ENCODE measurements at places on chromosomes 4 and X.

GRCh38 chr4:47109379-47109778 lies 78.0 kb downstream of the GABRB1 start:
- DNase-seq = no peak

DNA sequence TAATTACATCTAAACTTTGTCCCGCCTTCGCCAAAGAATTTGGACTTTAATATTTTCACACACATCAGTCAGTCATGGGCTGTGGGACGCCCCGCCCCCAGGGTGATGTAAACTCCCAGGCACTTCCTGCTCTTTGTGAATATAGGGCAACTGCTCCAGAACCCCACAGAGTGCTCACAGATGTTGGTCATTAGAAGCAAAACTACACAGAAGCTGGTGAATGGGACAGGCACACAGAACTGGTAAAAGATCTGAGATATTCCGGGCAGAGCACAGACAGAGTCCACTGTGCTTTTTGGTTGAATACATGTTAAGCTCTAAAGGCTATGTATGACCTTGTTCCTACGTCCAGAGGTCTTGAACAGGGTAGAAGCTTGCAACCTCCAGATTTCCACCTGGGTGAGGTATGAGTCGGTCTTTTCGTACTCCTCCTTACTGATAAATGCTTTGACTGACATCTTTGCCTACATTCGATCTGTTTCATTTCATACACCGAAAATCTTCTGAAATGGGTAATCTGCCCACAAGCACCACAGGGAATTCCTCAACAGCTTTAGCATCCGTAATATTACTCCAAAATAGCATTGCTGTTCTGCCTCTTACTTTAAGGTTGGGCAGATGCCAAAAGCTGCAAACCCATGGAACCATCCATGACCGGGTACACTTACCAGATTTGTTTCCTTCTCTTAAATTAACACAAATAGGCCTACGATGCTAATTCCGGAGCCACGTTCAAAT lies 144.6 kb downstream of the AMELX start:
- no peak for DNase-seq

DNA sequence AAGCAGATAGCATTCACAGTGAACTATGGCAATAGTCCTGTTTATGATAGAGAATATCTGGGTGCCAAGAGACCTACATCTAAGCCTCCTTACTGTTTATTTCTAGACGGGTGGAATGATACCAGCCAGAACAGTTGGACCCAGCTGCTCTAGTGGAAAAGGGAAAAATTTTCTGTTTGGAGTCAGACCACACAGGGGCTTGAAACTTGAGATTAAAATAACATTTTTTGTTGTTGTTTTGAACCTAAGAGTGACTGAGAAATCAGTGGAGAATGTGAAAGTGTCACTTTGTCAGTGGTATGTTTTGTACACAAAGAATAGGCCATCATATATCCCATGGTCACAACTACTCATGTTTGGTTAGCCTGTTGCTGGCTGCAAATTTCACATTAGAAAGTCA lies 105.7 kb downstream of the AGTR2 start:
- DNase-seq = no peak

DNA sequence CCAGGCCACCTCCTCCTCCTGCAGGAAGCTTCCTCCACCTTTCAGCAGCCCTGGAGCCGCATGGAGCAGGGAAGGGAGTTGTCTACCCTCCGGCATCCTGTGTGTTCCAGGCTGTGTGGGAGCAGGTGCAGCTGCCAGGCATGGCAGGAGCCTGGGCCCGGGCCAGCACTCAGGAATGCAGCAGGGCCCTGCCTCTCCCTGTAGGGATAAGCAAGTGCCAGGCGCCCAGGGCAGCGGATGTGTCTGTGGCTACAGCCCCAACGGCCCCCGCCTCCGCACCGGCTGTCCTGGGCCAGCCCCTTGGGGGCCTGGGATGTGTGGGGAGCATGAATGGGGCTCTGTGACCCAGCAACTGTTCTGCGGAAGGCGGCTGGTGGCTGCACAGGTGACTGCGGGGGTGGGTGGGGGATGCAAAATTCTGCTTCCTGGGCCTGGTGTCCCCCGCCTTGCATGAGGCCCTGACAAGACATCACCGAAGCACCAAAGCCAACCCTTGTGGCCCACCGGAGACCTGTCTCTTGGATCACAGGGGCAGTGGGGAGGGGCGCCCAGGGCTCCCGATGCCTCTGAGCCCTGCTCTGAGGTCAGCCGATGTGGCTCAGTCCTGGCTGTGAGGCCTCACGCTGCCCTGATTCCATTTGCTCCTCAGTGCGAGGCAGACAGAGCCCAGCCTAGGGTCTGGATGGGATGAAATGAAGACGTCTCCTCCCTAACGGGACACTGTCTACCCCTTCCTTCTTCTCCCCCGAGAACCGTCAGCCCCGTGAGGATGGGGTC lies 1.4 kb upstream of the DOK7 start:
- peak; percentile 67 for DNase-seq

DNA sequence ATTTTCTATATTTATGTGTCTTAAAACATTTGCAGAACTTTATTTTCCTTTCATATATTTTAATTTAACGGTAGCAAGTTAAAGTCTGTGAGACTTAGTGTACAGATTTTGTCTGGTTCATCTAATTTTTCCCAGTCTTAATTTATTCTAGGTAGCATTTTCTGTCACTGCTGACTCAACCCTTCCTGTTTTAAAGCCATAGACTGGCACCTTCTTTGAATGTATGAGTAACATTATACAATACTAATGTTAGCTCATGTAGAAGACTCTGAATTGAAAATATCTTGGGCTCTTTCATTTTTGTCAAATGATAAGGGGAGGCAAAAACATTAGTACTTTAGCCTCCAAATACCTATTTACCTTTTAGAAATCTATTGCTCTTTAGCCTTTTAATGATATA lies 43.6 kb downstream of the BLTP1 start:
- DNase-seq = no peak

Measured in COR-L47 (cell line).